Cardiac fibroblast (primary cell): ENCODE measurements at places on chromosomes 5 and 9.

GRCh38 chr9:22067196-22067595 is 58.1 kb upstream of the CDKN2B start:
- DNase-seq, result peak; percentile 37

DNA sequence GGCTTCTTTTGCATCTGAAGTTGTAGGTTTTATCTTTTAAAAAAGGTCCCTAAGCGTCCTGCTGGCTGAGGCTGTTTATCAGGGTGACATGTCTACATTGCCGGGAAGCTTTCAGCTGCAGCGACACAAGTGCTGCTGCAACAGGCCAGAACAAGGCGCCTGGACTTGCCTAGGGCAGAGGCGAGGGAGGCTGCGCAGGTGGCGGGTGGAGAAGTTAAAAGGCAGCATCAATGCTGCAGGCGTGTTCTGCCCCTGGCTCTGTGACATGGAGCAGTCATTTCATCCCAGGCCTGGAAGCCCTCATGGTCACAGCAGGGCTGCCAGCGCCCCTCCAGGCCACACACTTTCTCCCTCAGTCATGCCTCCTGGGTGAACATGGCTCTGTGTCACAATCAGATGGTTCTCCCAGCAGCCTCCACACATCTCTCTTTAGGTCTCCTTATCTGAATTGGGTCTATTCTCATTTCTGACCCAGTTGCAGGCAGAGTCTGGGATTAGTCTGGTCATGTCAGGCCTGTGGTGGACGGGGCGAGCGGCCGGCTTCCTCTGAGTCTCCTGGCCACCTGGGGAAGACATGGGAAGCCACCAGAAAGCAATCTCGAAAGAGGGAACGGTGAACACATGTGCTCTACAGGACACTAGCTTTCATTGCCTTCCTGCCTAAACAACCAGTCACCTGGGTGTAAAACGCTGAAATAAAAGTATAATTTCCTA is 41.3 kb downstream of the IRX2 start:
- no peak for DNase-seq

- DNase-seq, result peak; percentile 94
These were observed 16.9 kb upstream of the ZNF366 start for GRCh38 chr5:72523960-72524582.

- DNase-seq, result peak; percentile 31
These were observed 194.8 kb downstream of the AUH start for GRCh38 chr9:91166796-91167366.

DNA sequence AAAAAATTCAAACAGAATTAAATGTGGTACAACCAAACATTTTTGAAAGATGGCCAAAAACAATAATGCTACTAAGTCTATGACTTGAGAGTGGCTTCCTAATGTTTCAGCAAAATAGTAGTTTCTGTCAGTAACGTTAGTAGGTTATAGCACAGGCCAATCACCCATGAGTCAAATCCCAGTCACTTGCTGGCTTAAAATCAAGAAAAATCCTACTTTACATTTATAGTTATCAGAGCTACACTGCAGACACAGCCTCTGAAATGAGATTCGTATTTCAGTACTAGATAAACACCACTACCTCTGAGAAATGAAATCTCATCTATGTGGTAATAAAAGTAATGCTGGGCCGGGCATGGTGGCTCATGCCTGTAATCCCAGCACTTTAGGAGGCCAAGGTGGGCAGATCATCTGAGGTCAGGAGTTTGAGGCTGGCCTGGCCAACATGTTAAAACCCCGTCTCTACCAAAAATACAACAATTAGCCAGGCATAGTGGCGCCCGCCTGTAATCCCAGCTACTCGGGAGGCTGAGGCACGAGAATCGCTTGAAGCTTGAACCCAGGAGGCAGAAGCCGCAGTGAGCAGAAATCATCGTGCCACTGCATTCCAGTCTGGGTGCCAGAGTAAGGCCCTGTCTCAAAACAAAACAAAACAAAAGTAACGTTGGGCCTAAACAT is 6.1 kb downstream of the ZDHHC21 start:
- peak; percentile 64 for DNase-seq

GRCh38 chr5:18544421-18544820 is 910.2 kb downstream of the TAF11L14 start:
- DNase-seq, result no peak

- no peak for DNase-seq
These were observed 39.3 kb downstream of the TTLL11 start for GRCh38 chr9:122053567-122054350.

- DNase-seq, result no peak
These were observed 68.0 kb upstream of the CTNNA1 start for GRCh38 chr5:138685193-138685745.

DNA sequence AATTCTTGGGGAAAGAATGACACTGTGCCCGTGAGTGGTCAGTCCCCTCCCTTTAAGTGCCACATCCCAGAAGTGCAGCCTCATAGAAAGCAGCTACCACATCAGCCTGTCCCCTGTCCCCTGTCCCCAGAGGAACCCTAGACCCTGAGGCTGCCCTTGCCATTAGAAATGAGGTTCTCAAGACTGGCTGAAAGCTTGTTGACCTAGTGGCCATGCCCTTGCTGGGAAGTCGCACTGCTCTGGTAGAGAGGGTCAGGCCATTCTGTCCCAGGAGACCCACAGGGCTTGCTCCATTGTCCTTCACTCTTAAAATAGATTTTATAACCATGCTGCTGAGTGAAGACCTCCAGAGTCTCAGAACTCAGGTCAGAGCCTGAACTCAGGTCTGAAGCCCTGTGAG is 184.5 kb downstream of the RGS3 start:
- no peak for DNase-seq

- no peak for DNase-seq
These were observed 15.8 kb downstream of the CLPTM1L start for GRCh38 chr5:1329111-1329579.

DNA sequence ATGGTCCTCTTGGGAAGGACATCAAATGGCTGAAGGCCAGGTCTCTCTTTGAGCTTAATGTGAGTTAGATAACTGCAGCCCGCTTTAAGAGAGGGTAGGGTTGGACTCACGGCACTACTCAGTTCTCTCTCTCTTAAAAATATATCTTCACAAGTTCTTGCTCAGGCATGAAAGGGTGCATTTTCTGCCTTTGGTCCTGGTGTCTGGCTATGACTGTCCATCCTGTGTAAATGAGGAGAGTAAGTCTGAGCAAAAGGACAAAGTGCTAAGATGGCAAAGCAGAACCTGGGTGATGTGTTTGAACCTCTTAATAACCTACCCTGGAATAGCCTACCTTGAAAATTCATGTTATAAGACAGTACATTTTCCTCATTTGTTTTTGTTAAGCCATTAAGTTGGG is 293.4 kb downstream of the PDE4D start:
- no peak for DNase-seq

DNA sequence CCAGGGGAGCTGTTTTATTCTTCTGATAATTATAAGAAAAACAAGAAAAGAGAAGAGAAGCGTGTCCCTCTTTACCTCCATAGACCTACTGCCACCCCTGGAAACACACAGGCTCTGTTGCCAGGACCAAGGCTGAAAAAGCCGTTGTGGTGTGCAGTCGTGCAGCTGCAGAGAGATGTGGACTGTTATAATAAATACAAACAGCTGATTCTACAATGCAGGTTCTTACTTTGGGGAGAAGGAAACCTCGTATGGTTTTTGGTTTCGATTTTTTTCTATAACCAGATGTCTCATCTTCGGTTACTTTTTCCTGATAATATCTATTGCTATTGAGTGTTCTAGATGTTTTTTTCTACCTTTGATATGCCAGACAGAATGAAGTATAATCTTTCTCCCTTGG is 28.1 kb downstream of the FYB1 start:
- DNase-seq, result no peak

GRCh38 chr5:2383698-2384065 is 367.8 kb downstream of the IRX2 start:
- no peak for DNase-seq

DNA sequence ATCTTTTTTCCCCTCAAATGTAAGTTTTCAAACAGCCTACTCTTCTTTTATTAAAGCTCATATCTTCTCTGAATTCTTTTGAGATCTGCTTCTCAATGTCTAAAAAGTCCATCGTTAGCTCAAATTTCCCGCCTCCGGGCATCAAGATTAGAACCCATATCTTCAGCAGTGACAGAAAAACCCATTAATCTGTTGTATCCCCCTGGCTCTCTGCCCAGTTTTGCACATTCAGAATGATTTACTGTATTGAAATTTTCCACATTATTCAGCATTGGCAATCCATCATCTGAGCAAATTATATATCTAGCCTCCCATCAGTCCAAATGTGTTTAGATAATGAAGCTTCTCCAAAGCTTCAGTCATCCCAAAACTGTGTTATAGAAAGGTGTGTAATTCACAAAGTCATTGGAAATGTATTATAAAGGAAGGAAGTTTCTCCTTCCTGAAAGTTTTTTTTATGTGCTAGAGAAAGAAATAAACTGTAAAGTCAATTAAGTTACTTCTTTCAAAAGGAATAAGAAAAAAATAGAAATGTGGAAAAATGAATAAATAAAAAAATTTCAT is 849.9 kb downstream of the MAT2B start:
- no peak for DNase-seq

DNA sequence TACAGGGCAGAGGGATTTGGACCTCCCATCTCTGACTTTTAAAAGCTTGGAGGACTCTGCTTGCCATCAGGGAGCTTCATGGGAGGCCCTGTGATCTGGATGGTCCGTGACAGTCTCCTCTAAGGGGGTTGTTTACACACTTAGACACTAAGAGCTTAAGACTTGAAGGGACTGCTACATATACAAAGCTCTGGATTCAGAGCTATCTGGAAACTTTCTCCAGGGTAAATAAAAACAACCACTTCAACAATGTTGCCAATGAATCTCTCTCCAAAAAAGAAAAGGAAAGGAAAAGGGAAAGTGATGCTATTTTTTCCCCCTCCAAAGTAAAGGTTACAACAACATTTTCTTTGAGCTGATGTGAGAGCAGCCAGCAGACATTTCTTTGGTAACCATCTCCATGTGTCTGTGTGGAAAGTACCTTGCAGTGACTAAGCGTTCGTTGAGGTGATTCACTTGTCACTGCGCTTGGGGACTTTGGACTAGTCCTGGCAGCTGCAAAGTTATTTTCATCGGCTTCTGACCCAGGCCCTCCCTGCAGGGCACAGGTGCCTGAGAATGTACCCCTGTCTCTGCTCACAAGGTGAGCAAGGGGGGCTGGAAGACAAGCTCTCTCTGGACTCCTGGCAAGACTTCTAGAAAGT is 262.1 kb upstream of the KLF4 start:
- DNase-seq, result peak; percentile 85

GRCh38 chr9:14522627-14523379 is 170.4 kb downstream of the ZDHHC21 start:
- DNase-seq, result no peak

DNA sequence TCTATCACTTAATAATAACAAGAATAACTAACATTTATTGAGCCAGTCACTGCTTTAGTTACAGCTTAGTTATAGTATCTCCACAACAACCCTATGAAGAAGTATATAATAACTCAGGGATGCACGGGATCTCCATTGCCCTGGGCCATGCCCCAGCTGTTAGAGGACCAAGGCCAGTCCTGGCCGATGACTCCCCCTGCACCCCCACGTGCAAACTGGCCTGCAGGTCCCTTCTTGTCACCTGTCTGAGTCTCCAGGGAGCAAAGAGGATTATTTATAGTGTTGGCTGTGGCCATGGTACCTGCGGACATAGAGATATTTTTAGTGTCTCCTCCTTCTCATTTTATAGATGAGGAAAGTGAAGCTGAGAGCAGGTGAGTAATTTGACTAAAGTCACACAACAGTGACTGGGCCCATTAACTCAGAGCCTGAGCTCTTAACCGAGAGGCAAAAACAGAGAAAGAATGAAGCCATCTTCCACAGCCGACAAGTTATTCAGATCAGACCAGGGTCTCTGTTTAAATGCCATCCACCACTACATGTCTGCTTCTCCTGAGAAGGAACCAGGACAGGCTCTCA is 94.4 kb downstream of the TMEM215 start:
- DNase-seq, result no peak

DNA sequence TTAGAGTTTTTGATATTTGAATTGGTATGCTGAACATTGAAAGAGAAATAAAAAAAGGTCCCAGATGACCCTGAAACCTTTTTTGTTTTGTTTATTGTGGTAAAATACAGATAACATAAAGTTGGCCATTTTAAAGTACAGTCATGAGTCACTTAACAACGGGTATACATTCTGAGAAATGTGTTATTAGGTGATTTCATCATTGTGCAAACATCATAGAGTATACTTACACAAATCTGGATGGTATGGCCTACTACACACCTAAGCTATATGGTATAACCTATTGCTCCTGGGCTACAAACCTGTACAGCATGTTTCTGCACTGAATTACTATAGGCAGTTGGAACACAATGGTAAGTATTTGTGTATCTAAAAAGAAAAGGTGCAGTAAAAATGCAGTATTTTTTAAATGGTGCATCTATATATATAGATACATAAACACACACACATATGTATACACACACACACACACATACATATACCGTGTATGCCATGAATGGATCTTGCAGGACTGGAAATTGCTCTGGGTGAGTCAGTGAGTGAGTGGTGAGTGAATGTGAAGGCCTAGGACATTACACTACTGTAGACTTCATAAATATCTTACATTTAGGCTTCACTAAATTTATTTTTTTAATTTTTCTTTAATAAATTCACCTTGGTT is 31.0 kb downstream of the TTC1 start:
- no peak for DNase-seq

DNA sequence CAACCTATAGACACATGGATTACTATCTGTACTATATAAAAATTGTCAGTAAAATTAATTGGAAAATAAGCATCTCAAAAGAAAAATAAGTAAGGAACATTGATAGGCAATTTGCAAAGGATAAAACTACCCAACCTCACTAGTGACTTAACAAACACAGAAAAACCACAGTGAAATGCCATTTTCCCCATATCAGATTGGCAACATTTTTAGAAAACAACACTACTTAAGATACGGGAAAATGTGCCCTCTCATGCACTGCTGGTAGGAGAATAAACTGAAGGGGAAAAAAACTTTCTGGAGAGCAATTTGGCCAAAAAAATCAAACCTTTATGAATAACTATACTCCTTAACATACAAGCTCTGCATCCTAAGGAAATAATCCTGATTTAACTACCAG is 254.0 kb downstream of the DEPDC1B start:
- peak; percentile 10 for DNase-seq

- peak; percentile 63 for DNase-seq
These were observed 27.9 kb upstream of the GLRX start for GRCh38 chr5:95850391-95850894.
